T-cell (primary cell): ENCODE measurements at places on chromosomes 4 and X.

DNA sequence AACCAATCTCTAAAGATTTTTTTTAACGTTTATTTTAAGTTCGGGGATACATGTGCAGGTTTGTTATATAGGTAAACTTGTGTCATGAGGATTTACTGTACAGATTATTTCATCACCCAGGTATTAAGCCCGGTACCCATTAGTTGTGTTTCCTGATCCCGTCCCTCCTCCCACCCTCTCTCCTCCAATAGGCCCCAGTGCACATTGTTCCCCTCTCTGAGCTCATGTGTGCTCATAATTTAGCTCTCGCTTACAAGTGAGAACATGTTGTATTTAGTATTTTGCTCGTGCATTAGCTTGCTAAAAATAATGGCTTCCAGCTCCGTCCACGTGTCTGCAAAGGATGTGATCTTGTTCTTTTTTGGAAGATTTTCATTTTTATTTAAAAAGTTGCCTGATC lies 2309.4 kb upstream of the AGA start:
- H3K27me3 ChIP-seq = no peaks in the 10 kb centered on the region
- DNase-seq = no peak
- no peak overlapping the region for H3K4me3 ChIP-seq
- H3K36me3 ChIP-seq = no peaks in the 10 kb centered on the region
- no peak overlapping the region for H3K27ac ChIP-seq
- H3K4me1 ChIP-seq = no peaks in the 10 kb centered on the region

DNA sequence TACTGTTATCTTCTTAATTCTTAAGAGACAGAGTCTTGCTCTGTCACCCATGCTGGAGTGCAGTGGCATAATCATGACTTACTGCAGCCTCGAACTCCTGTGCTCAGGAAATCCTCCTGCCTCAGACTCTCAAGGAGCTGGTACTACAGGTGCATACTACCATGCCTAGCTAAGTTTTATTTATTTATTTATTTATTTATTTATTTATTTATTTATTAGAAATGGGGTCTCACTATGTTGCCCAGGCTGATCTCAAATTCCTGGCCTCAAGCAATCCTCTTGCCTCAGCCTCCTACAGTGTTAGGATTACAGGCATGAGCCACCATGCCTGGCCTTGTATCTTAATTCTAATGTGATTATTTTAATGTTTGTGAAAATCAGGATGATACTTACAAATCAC lies 125.6 kb downstream of the THOC2 start:
- H3K36me3 ChIP-seq = no peaks in the 10 kb centered on the region
- no peak for DNase-seq
- H3K4me1 ChIP-seq = no peaks in the 10 kb centered on the region
- no peak overlapping the region for H3K27ac ChIP-seq
- no peaks in the 10 kb centered on the region for H3K27me3 ChIP-seq

DNA sequence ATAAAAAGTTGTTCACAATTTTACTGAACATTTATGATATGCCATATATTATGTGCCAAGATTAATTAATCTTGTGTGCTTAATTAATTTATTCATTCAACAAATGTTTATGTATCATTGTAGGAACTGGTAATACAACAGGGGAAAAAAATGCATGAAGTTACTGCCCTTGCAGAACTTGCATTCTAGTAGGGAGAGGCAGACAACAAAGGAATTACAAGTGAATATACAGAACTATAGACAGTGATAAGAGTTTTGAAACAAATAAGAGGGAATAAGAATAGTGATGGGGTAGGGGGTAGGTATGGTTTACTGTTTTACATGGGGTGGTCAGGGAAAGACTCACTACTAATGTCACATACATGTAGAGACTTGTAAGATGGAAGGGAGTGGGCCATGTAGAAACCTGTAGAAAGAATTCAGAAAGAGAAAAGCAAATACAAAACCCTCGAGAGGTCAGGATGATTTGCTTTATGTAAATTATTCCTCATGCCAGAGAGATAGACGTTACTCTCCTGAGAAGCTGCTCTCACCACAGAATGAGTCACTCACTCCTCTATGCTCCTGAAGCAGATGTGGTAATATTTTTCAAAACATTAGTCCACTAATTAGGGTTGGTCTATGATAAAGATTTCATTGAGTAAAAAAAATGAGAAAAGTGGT lies 855.0 kb upstream of the GRID2 start:
- no peak overlapping the region for H3K27ac ChIP-seq
- no peak for DNase-seq
- H3K27me3 ChIP-seq = no peaks in the 10 kb centered on the region
- H3K36me3 ChIP-seq = no peaks in the 10 kb centered on the region

DNA sequence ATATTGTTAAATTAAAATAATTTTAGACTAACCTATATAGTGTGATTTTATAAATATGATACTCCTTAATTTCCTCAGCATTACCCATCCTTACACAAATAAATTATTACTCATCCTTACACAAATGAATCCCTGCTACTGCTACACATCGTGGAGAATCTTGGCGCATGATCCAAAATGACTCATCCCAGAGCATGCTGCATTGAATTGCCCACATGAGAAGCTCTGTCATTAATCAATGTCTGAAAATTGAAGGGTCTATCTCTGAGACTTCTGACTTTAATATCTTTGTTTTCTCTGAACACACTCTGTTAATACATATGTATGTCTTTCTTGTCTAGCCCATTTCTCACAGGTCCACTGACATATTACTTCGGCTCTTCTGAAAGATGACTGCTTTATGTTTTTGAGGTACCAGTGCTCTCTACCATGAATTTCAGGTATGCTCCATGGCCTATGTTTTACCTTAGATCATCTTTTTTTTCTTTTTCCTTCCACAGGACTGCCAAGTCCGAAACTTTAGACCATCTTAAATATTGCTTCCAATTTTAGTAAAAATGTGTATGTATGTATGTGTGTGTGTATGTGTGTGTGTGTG lies 15.7 kb upstream of the DUSP21 start:
- H3K4me3 ChIP-seq = no peak overlapping the region
- H3K27me3 ChIP-seq = no peaks in the 10 kb centered on the region
- no peaks in the 10 kb centered on the region for H3K36me3 ChIP-seq
- no peak for DNase-seq

DNA sequence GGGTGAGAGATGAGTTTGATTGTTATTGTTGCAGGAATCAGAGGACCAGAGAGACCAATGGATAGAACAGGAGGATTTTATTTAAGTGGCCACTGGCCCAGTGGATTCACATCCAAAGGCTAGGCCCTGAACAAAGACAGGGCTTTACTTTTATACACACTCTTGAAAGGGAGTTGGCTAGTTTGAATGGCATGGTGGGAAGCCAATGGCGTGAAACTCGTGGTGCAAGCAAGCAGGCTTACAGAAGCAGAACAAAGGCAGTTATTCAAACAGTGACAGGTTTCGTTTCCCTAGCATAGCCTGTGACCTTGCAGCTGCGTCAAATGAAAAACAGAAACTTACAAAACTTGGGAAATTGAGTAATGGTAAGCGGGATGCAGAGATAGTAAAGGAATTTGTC lies 110.2 kb upstream of the PRDX4 start:
- no peak for DNase-seq
- no peaks in the 10 kb centered on the region for H3K27me3 ChIP-seq
- H3K4me1 ChIP-seq = no peaks in the 10 kb centered on the region
- H3K36me3 ChIP-seq = no peaks in the 10 kb centered on the region
- H3K27ac ChIP-seq = no peak overlapping the region
